ENCODE measurements at places on chromosomes 5 and 9.

DNA sequence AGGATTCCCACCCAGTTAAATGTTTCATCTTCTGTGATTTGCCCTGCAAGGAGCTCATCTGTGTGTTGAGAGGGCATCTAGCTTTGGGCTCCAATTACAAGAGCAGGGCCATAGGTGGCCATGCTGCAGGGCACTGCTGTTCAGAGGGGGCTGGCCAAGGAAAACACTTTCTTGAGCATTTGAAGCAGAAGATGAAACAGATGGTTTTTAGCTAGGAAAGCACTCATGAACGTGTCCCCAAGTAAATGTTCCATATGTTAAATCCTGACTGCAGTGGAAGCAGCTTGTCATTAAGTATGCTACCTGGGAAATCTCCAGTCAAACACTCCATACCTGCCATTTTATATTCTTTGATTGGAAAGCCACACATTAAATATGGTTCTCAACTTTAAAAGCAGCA lies 176.6 kb downstream of the FBXL7 start:
- no peak for DNase-seq

GRCh38 chr9:87034841-87035240 lies 87.5 kb upstream of the GAS1 start:
- no peak for DNase-seq

DNA sequence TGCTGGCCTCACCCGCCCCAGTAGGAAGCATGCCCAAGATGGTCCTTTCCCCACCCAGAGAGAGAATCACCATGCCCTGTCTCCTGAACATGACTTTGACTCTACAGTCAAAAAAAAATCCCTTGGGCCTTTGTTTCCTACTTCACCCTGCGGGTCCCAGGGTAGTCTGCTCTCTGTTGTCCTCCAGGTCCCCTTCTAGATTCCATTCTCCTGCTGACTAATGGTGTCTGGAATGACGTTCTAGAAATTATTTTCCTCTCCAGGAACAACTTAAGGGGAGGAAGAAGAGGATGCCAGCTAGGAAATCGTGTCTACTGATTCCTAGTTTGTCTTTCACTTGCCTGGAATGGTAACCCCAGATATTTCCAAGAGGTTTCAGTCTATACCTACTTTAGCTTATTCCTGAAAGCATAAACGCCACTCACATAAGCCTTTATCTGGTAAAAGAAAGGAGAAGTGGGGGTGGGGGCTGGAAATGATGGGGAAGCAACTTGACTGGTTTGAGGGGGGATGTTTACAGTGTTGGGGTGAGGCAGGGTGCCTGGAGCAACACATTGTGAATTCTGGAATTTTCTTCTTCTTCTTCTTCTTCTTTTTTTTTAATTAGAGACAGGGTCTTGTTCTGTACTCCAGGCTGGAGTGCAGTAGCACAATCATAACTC lies 93.9 kb downstream of the SNX18 start:
- no peak for DNase-seq

- DNase-seq, result no peak
Observed at GRCh38 chr5:131684051-131684450, 49.0 kb upstream of the RAPGEF6 start.

- DNase-seq, result no peak
Observed at GRCh38 chr9:248278-248961, 33.8 kb downstream of the DOCK8 start.

DNA sequence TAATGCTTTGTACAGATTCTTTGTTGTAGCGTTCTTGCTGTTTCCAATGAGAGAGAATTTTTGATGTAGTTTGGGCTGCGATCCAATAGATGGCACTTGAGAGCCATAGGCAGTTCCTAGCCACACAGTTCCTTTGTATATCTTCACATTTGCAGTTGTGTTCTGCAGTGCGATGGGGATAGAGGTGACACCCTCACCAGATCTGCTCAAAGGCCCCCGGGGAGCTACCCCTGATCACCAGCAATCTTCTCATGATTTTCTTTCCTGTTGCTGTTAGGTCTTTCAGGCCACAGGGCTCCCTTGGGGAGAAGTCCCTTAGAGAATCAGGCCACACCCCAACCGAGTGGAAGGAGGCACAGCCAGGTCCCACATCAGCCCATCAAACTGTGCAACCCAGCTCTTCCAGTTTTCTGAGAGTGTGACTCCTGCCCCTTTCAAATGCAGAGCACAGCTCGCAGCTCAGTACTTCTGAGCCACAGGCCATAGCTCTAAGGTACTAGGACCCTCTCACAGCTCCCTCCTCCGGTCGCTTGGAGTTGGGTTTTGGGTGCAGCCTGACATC lies 353.7 kb downstream of the SLCO4C1 start:
- no peak for DNase-seq

- DNase-seq, result no peak
Observed at GRCh38 chr5:174943785-174944184, 219.4 kb downstream of the MSX2 start.

GRCh38 chr9:72772661-72773060 lies 180.2 kb downstream of the ALDH1A1 start:
- no peak for DNase-seq

DNA sequence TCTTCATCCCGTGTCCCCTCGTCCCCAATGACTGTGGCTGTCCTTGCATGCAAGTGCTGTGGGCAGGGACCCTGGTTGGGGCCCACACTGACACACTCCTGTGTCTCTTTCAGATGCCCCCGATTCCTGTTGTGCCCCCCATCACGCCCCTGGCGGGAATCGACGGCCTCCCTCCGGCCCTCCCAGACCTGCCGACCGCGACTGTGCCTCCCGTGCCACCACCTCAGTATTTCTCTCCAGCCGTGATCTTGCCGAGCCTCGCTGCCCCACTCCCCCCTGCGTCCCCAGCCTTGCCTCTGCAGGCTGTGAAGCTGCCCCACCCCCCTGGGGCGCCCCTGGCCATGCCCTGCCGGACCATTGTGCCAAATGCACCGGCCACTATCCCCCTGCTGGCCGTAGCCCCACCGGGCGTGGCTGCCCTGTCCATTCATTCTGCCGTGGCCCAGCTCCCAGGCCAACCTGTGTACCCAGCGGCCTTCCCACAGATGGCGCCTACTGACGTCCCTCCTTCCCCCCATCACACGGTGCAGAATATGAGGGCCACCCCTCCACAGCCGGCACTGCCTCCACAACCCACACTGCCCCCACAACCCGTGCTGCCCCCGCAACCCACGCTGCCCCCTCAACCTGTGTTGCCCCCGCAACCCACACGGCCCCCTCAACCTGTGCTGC lies 75.0 kb downstream of the WNK2 start:
- DNase-seq, result no peak

GRCh38 chr5:75337366-75338021 lies 474 bp downstream of the HMGCR start:
- DNase-seq, result no peak

GRCh38 chr9:127921557-127922120 lies 4.8 kb upstream of the ST6GALNAC4 start:
- DNase-seq, result peak; percentile 50

DNA sequence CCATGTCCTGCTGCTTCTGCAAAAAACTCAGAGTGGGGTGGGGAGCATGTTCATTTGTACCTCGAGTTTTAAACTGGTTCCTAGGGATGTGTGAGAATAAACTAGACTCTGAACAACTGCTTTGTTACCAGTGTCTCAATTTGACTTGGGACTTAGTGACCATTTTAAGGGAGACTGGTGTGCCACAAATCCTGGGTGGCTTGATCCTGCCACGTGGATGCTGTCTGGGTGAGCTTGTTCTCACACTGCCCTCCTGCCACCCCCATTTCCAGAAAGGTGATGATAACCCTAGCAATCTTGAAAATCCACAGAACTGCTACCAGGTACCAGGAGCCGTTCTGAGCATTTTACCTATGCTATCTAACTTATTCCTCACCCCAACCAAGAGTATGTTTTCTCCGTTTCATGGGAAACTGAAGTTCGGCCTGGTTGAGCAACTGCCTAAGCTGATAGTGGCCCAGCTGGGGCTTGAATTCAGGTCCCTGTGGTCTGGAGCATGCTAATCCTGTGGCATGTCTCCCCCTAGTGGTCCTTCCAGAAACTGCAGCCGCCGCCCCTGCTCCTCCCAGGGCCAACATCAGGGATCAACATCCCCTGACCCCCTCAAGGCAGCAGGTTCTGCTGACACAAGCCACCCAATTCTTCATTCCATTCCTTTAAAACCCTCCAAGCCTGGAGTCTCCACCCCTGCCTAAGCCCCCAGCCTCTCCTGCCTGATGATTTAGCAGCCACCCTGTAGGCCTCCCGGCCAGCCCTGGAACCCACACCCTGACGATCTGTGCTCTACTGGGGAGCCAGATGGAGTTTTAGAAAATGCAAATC lies 2.8 kb downstream of the IL3 start:
- DNase-seq, result peak; percentile 28

- DNase-seq, result no peak
Observed at GRCh38 chr5:103458497-103459040, 104.0 kb downstream of the NUDT12 start.

DNA sequence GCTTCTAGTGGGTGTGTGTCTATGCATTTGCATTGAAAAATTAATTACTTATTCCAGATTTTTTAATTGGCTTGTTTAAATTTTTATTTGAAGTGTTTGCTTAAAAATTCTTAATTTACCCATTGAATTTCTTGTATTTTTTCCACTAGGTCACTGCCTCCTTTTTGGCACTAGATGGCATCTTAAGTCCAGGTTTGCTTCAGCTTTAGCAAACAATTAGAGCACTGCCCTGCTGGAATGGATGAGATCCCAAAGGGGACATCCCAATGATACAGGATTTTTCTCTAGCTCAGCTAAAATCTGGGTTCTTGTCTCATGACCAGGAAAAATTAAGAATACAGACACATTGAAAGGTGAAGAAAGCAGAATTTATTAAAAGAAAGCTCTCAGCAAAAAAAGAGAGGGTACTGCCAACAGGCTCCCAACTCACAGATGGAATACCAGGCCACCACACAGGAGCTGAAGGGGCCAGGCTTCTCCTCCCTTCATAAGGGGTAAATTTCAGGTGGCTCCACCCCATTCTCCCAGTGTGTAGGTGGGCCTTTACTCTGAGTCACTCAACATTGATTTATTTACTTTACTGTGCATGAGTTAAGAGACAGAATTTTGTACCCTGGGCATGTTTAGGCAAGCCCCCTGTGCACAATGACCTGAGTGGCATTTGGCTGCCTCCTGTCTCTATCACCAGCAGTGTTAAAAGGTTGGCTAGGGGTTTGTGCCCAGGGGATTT lies 532.4 kb downstream of the ANXA1 start:
- no peak for DNase-seq

DNA sequence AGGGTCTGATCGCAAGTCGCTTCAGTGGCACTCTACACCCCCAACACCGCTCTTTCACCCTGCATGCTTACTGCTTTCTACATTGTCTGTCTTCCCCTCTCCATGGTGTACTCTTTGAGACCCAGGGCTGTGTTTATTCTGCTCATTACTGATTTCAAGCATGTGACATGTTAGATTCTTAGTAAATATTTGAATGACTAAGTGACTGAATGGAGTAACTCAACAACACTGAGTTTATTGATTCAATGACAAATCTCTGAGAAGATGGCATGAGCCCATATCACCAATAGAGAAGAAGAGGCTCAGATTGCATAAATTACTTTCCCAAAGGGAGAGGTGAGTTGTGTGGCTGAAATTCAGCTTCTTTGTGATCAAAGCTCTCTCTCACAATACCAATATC lies 89.7 kb upstream of the OSMR start:
- no peak for DNase-seq

DNA sequence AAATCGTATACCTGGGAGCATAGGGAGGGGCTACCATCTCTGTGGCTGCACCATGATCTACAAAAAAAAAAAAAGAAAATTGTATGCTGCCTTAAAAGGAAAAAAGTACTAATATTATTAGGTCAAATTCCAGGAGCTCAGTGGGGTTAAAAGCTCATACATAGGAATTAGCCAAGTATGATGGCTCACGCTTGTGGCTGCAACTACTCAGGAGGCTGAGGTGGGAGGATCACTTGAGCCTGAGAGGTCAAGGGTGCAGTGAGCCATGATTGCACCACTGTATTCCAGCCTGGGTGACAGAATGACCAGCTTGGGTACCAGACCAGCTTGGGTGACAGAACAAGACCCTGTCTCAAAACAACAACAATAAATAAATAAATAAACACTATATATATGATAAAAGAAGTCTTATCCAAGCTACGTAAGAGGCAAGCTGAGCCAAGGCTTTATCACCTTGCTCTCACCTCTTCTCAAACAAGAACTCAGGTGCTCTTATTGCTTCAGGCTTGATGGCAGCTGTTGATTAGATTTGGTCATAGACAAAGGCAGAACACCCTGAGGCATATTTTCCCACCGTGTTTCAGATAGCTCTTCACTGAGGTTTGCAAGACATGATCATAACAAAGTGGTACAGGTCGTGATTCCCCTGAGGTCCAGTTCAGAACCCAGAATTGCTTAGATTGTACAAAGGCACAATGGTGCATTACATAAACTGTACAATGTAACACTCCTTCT lies 3.3 kb upstream of the FBXW11 start:
- no peak for DNase-seq

DNA sequence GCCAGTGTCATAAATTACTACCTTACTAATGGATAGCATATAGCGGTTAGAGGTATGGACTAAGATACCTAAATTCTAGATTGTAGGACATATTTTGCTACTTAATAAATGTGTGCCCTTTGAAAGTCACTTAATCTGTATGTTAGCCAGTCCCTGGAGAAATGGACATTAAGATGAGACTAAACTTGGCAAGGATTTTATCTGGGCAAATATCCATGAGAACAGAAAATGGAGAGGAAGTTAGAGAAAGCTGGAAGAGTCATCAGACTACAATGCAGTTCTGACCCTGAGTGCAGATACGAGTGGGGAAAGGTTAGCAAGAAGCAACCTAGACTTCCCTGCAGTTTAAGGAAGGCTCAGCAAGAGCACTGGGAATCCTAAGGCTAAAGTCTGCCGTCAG lies 33.0 kb downstream of the TBCA start:
- DNase-seq, result no peak

- peak; percentile 10 for DNase-seq
Observed at GRCh38 chr9:35844628-35845270, 15.7 kb downstream of the TMEM8B start.

DNA sequence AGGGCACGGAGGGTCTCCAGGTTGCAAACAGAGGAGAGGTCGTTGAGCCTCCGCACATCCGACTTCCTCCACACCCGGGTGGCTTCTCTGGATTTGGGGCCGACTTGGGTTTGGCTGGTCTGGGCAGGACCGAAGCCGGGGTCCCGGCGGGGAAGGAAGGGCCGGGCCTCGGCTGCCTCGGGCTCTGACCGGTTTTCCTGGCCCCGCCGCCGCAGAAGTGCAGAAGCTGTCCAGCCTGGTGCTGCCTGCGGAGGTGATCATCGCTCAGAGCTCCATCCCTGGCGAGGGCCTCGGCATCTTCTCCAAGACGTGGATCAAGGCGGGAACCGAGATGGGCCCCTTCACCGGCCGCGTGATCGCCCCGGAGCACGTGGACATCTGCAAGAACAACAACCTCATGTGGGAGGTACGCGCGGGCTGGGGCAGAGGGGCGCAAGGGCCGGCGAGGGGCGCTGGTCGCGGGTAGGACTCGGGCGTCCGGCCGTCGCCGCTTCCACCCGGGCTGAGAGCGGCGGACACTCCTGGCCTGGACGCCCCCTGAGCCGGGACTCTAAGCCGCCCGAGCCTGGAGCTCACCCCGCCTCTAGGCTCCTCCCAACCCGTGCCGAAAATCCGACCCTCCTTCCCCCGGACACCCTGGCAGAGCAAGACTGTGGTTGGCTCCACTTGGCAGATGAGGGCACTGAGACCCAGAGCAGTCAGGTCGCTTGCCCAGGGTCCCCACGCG lies 2.2 kb downstream of the PRDM12 start:
- DNase-seq, result no peak

GRCh38 chr5:36392186-36392585 lies 90.5 kb upstream of the RANBP3L start:
- DNase-seq, result no peak
